ENCODE measurements at places on chromosomes 13 and 19.

DNA sequence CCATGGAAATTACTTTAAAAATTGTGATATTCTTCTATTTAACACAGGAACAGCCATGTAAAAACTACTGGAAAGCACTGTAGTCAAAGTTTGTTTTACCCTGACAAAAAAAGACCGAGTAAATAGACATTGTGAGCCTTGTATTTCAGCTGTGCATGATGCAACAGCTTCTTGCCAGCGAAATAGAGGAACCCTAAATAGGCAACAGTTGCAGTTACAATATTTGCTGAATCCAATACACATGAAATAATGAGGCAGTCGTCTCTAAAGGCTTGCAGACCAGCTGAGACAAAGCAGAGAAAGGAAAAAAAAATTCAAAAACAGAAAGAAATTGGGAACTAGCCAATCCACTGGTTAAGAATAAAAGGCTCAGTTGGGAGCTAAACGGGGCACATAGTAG lies 1001.1 kb downstream of the OLFM4 start:
- no peak for DNase-seq

DNA sequence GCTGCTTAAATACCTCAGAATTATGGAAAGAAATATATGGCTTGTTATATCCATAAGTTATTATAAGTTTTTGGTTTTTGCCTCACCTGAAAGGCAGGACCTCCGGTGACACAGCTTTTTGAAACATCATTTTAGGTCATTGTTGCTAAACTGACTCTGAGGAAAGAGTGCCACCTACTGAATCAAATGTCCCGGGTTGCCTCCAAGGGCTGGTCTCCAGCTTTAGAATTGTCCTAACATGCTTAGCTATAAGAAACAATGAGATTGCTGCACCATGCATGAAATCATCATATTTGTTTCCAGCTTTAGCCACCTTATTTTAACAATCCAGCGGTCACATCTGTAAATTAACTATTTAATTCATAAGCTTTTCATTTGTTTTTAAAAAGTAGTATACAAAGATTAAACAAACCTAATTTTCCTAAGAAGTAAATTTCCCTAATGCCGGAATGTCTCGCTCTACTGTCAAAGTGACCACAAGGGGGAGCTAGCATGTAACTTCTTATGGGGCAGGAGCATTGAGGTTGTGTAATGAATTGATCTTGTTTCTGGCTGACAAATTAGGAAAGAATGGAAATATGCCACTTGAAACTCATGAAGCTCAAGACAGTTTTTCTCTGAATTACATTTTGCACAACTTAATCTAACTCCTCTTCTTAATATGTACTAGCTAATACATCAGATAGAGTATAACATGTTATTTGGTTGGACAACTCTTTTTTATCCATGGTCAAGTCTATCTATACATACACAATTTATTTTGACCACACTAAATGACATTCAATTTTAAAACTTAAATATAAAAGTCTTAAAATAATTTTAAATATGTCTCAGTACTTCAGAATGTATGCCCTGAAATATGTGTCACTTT lies 6.7 kb upstream of the PCDH17 start:
- DNase-seq = no peak

- no peak for DNase-seq
Observed at GRCh38 chr13:27044837-27045570, 126.6 kb downstream of the USP12 start.

DNA sequence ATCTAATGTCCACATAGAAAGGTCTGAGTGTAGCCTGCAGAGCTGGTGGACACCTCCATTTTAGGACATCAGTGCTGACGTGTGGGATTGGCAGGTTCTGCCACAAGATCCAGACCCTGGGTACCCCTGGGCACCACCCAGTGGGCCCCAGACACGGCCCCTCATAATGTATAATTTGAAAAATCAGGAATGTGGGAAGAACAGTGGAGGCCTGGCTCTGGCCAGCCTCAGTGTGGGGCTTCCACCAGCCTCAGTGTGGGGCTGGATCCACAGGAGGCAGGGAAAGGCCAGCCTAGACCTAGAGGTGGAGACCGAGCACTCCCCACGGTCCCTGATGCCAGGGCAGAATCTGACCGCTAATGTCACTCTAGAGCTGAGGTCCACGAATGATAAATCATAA lies 150.7 kb upstream of the SOX1 start:
- no peak for DNase-seq

DNA sequence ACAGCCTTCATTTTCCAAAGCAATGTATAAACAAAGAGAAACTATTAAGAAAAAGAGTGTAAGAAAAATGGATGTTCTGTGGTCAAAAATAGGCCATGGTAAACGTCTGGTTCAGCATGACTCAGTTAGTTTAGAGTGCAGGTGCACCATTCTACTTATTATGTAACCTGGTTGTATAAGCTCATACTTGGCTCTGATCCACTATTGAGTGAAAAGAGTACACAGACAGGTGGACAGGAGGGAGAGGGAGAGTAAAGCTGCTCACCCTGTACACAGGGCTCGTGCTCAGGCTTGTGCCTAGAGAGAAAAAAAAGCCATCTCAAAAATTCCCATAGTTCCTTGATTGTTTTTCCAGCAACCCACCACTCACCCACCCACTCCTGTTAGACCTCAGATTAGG lies 85.8 kb upstream of the ZNF91 start:
- DNase-seq = no peak

GRCh38 chr19:39953915-39954314 lies 17.1 kb upstream of the PSMC4 start:
- DNase-seq = no peak

- DNase-seq = no peak
Observed at GRCh38 chr19:3463714-3464586, 16.4 kb downstream of the SMIM24 start.

- no peak for DNase-seq
Observed at GRCh38 chr13:69319656-69320055, 788.0 kb upstream of the ATXN8OS start.

- DNase-seq = no peak
Observed at GRCh38 chr19:10107817-10108367, 1.7 kb downstream of the PPAN start.

GRCh38 chr19:17389957-17390664 lies 3.9 kb downstream of the CCDC194 start:
- no peak for DNase-seq

GRCh38 chr13:109481040-109481439 lies 305.3 kb downstream of the IRS2 start:
- no peak for DNase-seq

GRCh38 chr13:100528820-100529219 lies 59.8 kb downstream of the GGACT start:
- DNase-seq = no peak

GRCh38 chr13:48231933-48232332 lies 1.1 kb upstream of the ITM2B start:
- no peak for DNase-seq

DNA sequence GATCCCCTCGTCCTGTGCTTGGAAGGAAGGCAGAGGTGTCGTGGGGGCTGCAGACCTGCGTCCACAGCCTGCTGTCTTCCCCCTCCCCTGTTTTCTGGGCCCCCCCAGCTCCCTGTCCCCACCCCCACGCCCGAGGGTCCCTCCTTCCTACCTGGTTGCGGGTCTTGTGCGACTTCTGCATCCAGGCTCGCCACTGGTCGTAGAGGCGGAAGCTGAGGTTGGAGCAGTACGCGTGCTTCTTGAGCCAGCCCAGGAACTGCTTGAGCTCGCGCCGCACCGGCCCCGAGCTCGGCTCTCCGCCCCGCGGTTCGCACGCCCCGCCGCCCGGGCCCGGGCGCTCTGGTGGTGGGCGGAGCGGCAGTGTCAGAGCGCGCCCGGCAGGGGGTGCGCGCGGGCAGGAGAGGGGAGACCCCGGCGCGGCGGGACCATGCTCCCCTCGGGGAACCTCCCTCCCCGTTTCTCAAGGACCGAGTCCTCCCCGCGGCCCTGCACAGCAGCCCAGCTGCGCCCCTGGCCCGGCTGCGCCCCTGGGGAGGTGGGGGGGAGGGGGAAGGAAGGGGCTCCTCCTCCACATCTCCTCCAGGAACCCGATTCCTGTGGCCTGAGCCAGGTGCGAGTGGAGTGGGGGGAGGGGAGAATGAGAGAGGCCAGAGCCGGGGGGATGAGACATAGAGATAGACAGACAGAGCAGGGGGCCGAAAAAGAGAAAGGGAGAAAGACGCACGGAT lies 5.7 kb downstream of the REX1BD start:
- DNase-seq = peak; percentile 66

- no peak for DNase-seq
Observed at GRCh38 chr13:50078231-50078894, 63.1 kb downstream of the KCNRG start.

- DNase-seq = no peak
Observed at GRCh38 chr19:6209233-6209632, 70.5 kb downstream of the MLLT1 start.

GRCh38 chr13:40629678-40630384 lies 36.6 kb downstream of the FOXO1 start:
- DNase-seq = no peak

- no peak for DNase-seq
Observed at GRCh38 chr13:48993150-48993549, 17.4 kb downstream of the FNDC3A start.

- no peak for DNase-seq
Observed at GRCh38 chr19:37979547-37980082, 72.6 kb downstream of the SIPA1L3 start.

DNA sequence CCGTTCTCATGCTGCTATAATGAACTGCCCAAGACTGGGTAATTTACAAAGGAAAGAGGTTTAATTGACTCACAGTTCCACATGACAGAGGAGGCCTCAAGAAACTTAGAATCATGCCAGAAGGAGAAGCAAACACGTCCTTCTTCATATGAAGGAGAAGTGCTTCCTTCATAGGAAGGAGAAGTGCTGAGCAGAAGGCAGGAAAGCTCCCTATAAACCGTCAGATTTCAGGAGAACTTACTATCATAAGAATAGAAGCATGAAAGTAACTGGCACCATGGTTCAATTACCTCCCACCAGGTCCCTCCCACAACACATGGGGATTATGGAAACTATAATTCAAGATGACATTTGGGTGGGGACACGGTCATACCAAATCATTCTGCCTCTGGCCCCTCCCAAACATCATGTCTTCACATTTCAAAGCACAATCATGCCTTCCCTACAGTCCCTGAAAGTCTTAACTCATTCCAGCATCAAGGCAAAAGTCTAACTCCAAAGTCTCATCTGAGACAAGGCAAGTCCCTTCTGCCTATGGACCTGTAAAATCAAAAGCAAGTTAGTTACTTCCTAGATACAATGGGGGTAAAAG lies 10.6 kb downstream of the ACOD1 start:
- no peak for DNase-seq

DNA sequence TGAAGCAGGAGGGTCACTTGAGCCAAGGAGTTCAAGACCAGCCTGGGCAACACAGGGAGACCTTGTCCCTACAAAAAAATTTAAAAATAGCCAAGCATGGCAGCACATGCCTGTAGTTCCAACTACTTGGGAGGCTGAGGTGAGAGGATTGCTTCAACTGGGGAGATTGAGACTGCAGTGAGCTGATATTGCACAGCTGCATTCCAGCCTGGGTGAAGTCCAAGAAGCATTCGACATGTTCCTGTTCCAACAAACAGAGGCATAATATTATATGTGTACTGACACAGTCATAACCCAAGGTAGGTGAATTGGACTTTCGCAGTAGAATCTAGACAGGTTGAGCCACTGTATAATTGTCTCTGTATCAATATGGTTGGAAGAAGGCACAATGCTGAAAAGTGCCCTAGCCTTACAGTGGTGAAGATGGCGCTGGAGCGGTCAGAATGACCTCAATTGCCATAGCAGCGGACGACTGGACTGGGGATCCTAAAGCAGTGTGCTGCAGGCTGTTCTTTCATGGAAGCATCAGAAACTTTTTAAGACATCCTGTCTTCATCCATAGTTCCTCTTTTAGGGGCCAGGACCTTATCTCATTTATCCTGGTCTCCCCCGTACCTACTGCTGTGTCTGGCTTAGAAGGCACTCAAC lies 112.0 kb upstream of the CLDN10 start:
- DNase-seq = no peak

DNA sequence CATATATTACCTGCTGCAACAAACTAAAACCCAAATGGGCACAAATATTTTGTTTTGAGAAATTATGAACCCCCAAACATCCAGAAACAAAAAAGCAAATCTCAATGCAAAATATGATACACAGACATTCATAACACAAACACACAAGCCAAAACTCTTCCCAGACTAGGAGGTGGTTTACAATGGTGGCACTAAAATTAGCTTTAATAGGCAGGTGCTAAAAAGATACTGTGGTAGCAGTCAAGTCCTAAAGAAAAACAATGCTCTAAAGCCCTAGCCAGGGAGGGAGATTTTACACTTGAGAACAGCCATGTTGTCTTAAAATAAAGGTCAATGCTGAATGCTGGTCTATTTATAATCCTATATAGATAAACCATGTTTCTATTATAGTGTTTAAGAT lies 65.0 kb downstream of the DOCK9 start:
- DNase-seq = no peak

DNA sequence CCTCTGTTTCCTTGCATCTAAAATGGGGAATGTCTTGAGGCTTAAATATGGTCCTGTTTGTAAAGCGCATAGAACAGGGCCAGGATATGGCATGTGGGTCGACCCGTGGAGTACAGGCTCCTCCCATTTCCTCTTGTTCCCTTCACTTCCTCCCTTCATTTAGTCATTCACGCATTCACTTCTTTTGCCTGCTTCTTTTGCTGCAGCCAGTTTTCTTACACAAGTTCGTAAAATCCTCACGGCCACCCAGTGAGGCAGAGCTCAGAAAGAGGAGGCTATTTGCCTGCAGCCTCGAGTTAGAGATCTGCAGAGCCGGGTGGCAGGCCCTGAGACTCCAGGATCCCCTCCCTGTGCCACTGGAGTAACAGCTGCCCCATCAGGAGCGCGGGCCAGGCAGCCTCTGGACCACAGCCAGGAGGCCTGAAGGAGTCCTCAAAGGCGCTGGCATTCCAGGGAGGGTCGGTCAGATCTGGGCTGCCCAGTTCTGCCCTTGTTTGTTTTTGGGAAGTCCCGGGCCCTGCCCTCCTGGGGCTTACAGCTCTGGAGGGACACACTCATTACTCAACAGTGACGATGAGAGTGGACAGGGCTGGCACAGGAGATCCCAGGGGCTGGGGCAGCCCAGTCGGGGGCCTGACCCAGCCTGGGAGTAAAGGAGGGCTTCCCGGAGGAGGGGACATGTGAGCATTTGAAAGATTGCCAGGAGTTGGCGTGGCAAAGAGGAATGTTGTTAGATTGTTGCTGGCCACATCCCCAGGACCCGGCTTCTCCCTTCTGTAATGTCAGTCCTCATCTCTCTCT lies 4.6 kb downstream of the PPP5C start:
- DNase-seq = no peak

All from NT2/D1 (cell line).